ENCODE measurements at places on chromosomes 12 and 14.
A peak's percentile ranks its signal among the peaks of the same experiment; 100 is the strongest.

- no peak for DNase-seq
Measured at GRCh38 chr12:97537501-97537900, 74.9 kb downstream of the RMST start.

- no peak for DNase-seq
Measured at GRCh38 chr14:69175130-69175529, 16.2 kb upstream of the EXD2 start.

GRCh38 chr14:21978184-21978998 is 304.8 kb upstream of the OR4E1 start:
- DNase-seq = peak; percentile 69

DNA sequence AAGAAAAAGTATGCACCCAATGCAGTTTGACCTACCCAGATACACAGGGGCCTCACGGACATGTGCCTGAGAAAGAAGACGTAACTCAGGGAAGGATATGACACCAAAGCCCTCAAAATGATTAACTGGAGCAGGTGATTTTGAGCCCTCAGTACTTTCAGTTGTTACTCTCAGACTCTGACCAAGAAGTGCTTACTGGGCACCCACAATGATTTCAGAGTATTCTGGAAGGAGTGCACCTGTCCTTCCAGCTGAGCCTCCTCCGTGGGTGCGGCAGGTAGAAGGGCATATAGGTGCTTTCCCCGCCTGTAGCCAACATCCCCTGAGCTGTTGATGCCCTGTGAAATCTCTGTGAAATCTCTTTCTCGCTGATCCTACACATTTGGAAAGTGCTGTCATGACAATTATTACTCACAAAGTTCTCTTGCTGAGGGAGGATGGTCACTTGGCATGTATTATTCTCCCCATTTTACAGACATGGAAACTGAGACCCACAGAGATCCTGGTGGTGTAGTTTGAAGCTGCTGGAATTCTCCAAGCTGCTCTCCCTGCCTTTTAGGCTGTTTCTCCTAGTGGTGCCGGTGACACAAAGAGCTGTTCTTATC is 154.3 kb upstream of the CCND2 start:
- DNase-seq = peak; percentile 32

DNA sequence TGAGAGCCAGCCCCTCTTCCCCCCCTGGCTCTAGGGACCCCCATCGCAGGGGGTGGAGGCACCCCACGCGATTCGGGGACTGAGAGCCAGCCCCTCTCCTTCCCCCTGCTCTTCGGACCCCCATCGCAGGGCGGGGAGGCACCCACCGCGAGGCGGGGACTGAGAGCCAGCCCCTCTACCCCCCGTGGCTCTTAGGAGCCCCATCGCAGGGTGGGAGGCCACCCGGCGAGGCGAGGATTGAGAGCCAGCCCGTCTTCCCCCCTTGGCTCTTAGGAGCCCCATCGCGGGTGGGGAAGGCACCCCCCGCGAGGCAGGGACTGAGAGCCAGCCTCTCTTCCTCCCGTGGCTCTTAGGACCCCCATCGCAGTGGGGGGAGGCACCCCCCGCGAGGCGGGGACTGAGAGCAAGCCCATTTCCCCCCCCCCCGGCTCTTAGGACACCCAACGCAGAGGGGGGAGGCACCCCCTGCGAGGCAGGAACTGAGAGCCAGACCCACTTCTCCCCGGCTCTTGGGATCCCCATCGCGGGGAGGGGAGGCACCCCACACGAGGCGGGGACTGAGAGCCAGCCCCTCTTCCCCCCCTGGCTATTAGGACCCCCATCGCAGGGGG is 45.6 kb downstream of the DDX11 start:
- DNase-seq = no peak

GRCh38 chr12:53381731-53382630 is 2.0 kb downstream of the SP1 start:
- DNase-seq = peak; percentile 66

DNA sequence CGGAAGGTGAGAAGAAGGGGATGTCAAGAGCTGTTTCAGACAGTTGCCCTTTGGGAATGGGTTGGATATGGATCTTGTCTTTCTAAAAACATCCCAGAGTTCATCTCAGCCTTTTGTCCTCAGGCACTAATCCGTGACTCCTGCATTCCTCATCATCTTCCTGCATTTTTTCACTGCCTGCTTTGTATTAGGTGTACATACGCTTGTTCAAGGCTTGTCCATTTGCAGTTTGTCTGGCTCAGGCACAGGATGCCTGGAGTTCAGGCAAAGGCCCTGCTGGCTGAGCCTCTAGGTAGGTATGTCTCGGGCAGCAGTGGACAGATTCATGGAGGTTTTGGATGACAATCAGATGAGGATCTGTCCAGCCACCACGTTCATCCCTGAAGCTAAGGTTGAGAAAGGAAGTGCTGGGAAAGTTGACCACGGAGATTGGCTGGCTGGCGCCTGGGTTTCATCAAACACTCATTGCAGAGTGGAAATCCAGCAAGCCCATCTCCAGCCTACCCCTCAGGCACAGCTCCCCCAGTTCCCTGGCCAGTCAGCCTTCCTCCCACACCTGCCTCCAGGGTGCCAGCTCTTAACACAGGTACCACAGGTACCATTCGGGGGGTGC is 12.4 kb upstream of the TMEM106C start:
- DNase-seq = no peak

GRCh38 chr12:114740448-114740847 is 56.5 kb upstream of the TBX3 start:
- DNase-seq = no peak

- no peak for DNase-seq
Measured at GRCh38 chr12:13167906-13168305, 28.6 kb upstream of the EMP1 start.

- no peak for DNase-seq
Measured at GRCh38 chr14:92382677-92383076, 59.7 kb downstream of the SLC24A4 start.

GRCh38 chr12:51405801-51406207 is 14.6 kb upstream of the GALNT6 start:
- DNase-seq = no peak

DNA sequence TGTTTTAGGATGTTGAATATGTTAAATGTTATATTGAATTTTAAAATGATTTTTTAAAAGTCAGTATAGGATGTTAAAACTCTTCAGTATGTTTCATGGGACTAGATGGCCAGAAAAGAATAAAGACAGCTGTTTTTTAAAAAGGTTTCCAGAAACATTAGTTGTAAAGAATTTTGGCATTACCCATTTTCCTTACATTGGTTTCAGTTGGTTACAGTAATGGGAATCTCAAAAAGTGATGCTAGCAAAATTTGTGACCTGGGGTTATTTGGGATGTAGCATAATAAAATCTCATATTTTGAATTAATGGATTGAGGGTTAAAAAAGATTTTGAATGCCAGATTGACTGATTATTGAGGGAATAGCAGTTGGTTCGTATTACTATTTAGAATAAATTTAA is 25.3 kb downstream of the EID3 start:
- no peak for DNase-seq

DNA sequence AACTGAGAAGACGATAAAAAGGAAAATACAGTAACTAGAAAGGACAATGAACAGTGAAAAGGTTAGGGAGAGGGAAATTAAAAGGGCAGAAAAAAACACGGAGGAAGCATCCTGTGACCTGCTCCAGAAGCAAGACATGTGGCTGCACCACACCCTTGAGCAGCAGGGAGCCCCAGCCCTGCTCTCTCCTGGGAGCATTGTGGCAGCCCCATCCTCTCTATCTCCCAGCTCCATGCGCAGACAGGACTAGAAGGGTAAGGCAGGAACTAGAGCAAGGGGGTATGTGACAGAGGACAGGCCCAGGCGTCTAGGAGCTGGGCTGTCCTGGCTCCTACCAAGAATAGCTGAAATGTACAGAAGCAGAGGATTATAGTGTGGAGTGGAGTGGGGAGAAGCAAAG is 38.6 kb upstream of the SMUG1 start:
- DNase-seq = no peak

DNA sequence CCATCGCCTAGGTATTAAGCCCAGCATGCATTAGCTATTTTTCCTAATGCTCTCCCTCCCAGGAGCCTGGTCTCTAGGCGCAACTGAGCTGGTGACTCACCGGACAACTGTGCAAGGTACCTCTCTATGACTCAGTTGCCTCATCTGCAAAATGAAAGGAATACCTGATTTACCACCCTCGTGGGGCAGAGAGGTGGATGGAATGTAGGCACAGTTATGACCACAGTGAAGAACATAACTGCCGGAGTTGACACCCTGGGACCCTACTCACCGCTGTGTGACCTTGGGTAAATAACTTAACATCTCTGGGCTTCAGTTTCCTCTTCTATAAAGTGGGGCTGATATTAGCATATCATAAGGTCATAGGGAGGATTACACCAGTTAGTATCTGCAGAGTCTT is 22.6 kb downstream of the BCL11B start:
- no peak for DNase-seq

GRCh38 chr14:90696720-90697119 is 119.5 kb downstream of the TTC7B start:
- DNase-seq = no peak

- no peak for DNase-seq
Measured at GRCh38 chr12:46907791-46908190, 82.0 kb upstream of the SLC38A4 start.

DNA sequence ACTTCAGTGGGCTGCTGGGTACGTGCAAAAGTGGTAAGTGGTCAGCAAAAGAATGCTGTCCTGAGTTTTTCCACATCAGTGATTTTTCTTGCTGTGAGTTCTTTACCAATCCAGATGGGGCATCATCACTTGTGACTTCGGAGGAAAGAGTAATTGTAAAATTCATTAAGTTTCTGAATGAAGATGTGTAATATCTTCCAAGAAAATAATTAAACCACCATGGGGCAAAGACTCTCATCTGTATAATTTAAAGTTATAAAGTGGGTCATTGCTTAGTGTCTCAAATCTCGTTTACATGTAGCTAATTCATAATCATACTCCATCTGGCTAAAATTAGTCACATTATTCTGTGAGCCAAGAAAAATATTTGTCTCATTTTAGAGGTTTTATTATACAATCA is 10.8 kb upstream of the MED6 start:
- DNase-seq = no peak

DNA sequence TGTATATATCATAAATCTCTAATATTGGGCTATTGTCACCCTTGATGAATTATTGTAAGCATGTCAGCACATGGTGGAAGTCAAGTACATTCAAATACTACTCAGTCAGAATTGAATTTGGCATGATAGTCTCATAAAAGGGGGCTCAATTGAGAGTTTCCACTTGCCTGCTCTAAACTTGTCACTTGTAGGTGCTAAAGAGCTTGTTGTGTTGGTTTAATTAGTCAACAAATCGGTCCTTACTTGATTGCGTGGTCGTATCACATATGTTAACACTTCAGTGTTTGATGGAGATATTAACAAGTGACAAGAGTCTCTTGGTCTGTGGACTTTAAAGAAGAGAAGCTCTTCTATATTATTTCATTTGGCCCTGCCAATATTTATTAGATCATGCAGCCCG is 81.1 kb downstream of the NKX2-1 start:
- DNase-seq = no peak

GRCh38 chr12:96303653-96304052 is 96.6 kb downstream of the CDK17 start:
- DNase-seq = no peak
